ENCODE measurements at places on chromosomes 6 and 20.
A peak's percentile ranks its signal among the peaks of the same experiment; 100 is the strongest.

- DNase-seq, result no peak
Observed at GRCh38 chr20:33709398-33709797, 10.7 kb downstream of the PXMP4 start.

GRCh38 chr6:141133346-141133745 lies 999.4 kb upstream of the GJE1 start:
- DNase-seq, result no peak

DNA sequence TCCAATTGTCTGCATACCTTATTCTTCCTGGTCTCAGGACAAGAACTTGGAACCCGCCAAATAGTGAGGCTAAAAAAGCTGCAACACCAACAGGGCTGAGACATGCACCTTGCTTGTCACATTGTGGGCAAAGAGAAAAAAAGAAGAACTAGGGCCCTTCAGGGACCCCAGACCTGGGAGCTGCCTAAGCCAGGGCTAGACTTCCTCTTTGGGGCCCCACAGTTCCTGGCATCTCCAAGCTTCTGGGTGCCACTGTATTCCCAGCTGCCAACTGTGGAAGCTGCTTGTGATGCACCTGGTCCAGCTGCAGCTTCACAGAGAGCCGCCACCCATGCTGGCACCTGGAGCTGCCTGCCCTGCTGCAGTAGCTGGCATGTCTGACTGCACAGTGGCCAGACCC lies 370.6 kb downstream of the CD83 start:
- DNase-seq, result no peak

DNA sequence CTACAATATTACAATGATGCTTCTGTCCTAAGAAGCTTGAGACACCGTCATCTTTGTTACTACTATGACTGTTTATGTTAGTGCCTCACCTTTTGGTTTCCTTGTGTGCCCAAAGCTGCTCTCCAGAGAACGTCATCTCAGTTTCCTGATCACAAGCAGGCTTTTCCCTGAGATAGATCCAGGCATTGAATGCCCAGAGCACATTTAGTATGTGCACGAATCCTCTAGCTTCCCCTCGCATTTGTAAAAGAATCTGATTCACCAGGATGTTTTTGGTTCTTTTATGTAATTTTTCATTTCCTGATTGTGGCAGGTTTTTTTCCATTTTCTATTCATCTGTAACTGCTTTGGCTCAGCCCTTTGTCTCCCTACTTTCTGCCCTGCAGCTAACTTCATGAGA lies 100.2 kb upstream of the TMEM181 start:
- no peak for DNase-seq

- DNase-seq, result no peak
Observed at GRCh38 chr6:15495375-15495901, 167.4 kb downstream of the DTNBP1 start.

GRCh38 chr6:169289619-169290339 lies 36.1 kb upstream of the THBS2 start:
- DNase-seq, result no peak

- no peak for DNase-seq
Observed at GRCh38 chr20:10665027-10665561, 8.7 kb downstream of the JAG1 start.

- peak; percentile 38 for DNase-seq
Observed at GRCh38 chr6:35297601-35298481, at the start of gene DEF6. Gene DEF6, plus strand, starts transcription at chr6:35297818. Its CDS starts 39 bp downstream, at chr6:35297857.

GRCh38 chr20:3648951-3649350 lies 14.2 kb downstream of the GFRA4 start:
- no peak for DNase-seq

Measured in thoracic aorta (tissue), 2 donors.